ENCODE measurements at places on chromosomes 6 and 20.

DNA sequence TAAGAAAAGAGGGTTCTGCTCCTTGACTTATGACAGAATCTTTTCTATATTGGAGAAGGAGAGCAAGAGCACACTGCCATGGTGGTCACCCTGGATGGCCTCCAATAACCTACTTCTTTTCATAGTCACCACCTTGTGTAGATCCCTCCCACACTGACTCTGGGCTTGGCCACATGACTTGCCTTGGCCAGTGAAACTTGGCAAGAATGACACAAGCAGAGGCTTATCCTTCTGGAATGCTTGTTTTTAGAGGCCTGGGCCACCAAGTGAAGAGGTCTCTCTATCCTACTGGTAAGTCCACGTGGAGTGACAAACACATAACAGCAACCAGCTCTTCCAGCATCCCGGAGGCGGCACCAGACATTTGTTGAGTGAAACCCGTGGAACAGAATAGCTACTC lies 349.4 kb upstream of the JARID2 start:
- DNase-seq: no peak

- DNase-seq: no peak
Measured at GRCh38 chr20:35319871-35320197, 27.6 kb upstream of the FAM83C start.

GRCh38 chr6:56890683-56891429 lies 64.1 kb upstream of the BEND6 start:
- no peak for DNase-seq

DNA sequence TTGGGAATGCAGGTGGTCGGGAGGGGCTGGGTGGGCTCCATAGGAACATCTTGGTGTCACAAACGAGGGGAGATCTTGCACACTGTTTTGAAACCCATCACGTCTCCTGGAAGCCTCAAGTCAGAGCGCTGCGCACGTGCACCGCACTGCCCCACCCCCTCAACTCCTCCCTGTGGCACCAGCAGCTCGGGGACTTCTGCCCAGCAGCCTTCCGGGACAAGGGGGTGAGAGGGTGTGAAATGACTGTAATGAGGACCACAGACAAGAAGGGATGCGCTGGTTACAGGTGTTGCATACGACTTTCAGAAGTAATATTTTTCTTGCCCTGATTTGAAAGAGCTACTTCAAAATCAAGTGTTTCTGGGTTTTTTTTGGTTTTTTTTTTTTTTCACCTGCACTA lies 60.3 kb downstream of the FOXC1 start:
- DNase-seq: no peak

- no peak for DNase-seq
Measured at GRCh38 chr6:5507131-5507681, 245.9 kb downstream of the FARS2 start.

DNA sequence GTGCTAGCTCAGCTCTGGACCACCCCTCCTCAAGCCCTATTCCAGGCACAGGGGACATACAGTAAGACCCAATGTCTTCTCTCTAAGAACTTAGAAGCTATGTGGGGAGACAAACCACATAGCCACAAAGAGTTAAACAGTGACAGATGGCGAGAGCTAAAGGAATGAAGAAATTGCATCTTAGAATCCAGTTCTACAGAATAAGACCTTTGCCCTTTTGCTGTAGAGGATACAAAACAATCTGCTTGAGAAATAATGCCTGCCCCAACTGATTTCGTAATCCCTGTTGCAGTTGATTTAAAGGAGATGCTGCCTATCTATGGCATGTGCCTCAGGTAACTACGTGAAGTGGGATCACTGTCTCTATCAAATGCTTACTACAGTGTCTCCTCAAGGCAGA lies 31.2 kb downstream of the TNFRSF21 start:
- DNase-seq: no peak

DNA sequence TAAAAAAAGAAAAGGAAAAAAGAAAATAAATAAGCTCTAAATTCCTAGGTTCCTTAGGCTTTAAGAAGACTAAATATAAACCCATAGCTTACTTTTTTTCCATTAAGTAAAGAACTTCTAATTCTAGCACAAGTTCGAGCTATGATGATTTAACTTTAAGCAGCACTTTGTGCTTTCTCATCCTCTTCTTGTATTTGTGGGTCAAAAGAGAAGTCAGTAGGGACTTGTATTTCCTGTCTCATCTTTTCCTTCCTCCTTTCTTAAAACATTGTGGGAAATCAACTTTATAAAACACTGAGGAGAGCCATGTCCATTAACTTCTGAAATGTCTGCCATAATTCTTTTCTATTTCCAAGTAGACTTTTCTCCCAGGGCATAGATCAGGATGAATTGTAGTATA lies 637.7 kb upstream of the CITED2 start:
- no peak for DNase-seq

GRCh38 chr6:89642956-89643355 lies 4.4 kb upstream of the LYRM2 start:
- DNase-seq: no peak

- no peak for DNase-seq
Measured at GRCh38 chr6:84508981-84509380, 255.4 kb downstream of the TBX18 start.

- DNase-seq: no peak
Measured at GRCh38 chr6:52893803-52894202, 15.7 kb downstream of the GSTA3 start.

GRCh38 chr20:40536808-40537207 lies 152.2 kb downstream of the MAFB start:
- DNase-seq: no peak

DNA sequence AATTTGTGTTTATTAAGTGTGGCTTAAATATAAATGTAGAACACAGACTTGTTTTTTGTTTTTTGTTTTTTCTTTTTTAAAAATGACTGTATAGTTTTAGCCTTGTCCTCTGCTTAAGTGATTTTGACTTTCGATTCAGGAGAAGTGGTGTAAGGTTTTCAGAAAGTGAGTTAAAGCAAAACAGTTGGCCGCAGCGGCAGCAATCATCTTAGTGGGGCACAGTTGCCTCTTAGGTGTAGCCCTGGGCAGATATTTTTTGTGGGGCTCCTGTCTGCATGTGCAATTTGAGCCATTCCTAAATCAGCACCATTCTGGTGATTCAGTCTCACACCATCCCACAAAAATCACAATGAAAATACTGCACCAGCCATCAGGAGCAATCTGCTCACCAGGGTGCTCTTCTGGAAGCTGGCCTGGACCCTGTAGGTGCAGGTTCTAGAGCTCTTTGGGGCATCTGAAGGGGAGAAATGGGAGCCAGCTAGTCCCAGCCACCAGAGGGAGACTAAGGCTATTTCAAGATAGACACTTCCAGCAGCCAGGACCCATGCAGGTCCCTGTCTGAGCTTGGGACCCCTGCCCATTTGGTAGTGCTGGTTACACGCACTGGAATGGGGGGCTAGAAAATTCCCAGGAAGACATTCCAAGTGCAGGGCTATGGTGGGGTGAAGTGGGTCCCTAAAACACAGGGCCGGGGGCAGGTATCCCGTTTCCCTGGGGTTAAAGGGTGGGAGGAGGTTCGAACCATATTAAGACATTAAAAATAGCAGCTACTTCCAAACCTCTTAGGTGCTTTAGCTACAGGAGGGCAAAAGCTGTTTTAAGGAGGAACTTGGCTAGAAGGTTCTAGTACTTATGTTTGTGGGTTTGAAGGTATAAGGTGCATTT lies 156.6 kb downstream of the NFATC2 start:
- peak; percentile 66 for DNase-seq

GRCh38 chr20:34922654-34923381 lies 32.8 kb downstream of the GSS start:
- peak; percentile 88 for DNase-seq

- DNase-seq: no peak
Measured at GRCh38 chr6:32973144-32974015, 5.0 kb downstream of the BRD2 start.

- no peak for DNase-seq
Measured at GRCh38 chr20:20582734-20583133, 129.7 kb downstream of the RALGAPA2 start.

GRCh38 chr20:49259799-49260198 lies 18.1 kb downstream of the ZNFX1 start:
- DNase-seq: peak; percentile 19

- no peak for DNase-seq
Measured at GRCh38 chr6:108592371-108593337, 31.9 kb downstream of the FOXO3 start.

- DNase-seq: no peak
Measured at GRCh38 chr6:36442103-36442670, 467 bp downstream of the PXT1 start.

- DNase-seq: no peak
Measured at GRCh38 chr20:1374246-1374645, 18.6 kb downstream of the FKBP1A start.

DNA sequence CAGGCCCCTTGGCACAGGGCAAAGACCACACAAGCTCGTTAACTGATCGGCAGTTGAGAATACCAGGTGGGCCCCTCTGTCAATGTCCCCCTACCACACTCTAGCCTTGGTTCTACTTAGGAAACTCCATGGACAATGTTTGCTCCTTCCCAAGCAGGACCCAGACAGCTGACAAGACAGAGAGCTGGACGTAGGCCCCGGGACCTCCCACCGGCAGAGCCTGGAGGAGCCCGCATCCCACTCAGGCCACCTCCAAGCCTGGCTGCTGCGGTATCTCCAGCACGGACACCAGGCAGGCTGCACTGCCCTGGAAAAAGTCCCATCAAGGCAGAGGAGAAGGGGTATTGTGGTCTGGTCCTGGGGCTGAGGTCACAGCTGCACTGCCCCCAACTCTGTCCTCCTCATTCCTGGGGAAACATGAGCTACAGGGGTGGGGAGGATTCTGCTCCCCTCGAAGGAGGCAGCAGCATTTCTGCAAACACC lies 6.2 kb upstream of the GRM4 start:
- peak; percentile 32 for DNase-seq

- DNase-seq: no peak
Measured at GRCh38 chr6:25960734-25961133, 1.9 kb upstream of the TRIM38 start.

DNA sequence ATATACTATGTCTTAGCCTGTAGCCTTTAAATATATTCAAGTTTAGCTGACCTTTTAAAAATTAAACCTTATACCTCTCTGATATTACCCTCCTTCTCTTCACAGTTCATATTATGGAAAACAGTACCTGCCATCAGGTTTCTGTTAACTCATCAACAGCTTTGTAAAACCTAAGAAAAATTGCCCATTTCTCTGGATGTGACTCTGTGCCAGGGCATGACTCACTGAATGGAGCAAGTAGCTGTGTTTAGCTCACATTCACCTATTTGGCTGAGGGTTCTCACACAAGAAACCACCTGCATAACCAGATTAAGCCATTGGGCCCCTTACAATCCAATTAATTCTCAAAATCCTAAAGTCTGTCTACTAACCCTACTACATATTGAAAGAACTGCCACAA lies 678.8 kb upstream of the MARCKS start:
- DNase-seq: no peak

DNA sequence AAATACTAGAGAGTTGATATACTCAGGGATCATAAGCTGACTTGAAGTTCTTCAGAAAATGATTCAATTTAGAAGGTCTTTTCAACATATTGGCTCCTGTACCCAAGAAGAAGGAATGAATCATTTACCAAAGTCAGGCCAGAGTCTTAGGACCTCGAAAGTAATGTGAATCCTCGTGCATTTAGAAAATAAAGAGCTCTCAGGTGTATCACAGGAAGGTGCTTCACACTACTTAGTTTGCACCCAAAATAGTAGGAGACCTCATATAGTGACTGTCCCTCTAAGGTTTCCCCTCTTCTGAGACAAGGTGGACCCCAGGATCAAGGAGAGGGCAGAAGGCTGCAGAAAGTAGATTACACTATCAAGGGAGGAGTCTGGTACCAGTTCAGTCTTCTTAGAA lies 71.8 kb downstream of the F13A1 start:
- DNase-seq: no peak

DNA sequence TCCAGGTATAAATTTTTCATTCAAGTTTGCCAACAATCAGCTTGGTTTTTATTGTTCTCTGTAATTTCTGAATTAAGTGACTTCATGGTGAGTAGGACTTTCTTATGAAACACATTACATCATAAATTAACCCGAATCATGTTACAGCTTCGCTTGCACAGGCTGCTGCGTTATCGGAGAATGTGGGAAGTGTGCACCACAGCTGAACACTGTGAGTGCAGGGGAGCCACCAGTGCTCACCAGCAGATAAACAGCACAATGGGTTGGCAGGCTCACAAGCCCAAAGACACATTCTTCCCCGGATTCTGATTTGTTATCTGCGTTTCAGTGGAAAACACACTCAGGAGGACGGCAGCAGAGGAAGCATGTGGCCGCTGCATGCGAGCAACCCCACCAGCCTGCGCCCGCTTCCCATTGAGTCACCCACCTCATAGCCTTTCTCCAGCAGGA lies 121.1 kb downstream of the GMDS start:
- no peak for DNase-seq

GRCh38 chr20:22719167-22719591 lies 134.8 kb upstream of the FOXA2 start:
- no peak for DNase-seq

GRCh38 chr6:158524311-158524710 lies 35.6 kb upstream of the TMEM181 start:
- no peak for DNase-seq

- DNase-seq: no peak
Measured at GRCh38 chr6:35178932-35179832, 34.6 kb upstream of the SCUBE3 start.

GRCh38 chr6:114762145-114762544 lies 419.3 kb upstream of the HS3ST5 start:
- DNase-seq: no peak

- no peak for DNase-seq
Measured at GRCh38 chr6:156126535-156126934, 650.6 kb upstream of the ARID1B start.

GRCh38 chr6:148242180-148242579 lies 100.5 kb upstream of the SASH1 start:
- no peak for DNase-seq

GRCh38 chr6:157640746-157641451 lies 182.1 kb upstream of the SNX9 start:
- DNase-seq: no peak

DNA sequence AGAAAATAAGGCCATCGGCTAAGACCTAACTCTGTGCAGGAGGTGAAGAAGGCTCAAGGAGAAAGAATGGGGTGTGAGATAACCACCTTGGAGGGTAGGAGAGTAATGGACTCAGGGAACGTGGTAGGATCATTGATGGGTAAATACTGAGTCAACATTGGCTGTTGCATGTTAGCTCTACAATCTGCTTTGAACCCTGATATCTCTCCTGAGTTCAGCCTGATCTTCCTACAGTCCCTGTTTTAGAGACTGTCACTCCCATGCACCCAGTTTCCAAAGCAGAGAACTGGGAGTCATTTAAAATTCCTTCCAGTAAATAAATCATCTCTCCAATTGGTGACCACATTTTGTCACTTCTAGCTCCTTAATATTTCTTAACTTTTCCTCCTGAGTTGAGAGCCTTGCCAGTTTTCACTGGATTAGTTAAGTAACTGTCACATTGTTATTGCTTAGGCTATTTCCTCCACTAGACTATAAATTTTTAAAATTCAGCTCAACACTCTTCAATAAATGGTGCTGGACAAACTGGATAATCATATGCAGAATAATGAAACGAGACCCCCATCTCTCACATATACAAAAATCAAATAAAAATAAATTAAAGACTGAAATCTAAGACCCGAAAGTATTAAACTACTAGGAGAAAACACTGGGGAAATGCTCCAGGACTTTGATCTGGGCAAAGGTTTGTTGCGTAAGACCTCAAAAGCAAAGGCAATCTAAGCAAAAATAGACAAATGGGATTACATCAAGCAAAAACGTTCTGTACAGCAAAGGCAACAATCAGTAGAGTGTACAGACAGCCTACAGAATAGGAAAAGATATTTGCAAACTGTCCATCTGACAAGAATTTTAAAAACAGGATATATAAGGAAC lies 138.9 kb upstream of the TMEM170B start:
- DNase-seq: no peak

- DNase-seq: no peak
Measured at GRCh38 chr6:163460307-163460782, 45.8 kb downstream of the QKI start.

All from RWPE2 (cell line).